ENCODE measurements at places on chromosomes 13 and 19.

GRCh38 chr13:60384911-60385310 lies 12.1 kb upstream of the TDRD3 start:
- DNase-seq: no peak

- no peak for DNase-seq
Observed at GRCh38 chr13:25753976-25754375, 297.8 kb downstream of the SHISA2 start.

DNA sequence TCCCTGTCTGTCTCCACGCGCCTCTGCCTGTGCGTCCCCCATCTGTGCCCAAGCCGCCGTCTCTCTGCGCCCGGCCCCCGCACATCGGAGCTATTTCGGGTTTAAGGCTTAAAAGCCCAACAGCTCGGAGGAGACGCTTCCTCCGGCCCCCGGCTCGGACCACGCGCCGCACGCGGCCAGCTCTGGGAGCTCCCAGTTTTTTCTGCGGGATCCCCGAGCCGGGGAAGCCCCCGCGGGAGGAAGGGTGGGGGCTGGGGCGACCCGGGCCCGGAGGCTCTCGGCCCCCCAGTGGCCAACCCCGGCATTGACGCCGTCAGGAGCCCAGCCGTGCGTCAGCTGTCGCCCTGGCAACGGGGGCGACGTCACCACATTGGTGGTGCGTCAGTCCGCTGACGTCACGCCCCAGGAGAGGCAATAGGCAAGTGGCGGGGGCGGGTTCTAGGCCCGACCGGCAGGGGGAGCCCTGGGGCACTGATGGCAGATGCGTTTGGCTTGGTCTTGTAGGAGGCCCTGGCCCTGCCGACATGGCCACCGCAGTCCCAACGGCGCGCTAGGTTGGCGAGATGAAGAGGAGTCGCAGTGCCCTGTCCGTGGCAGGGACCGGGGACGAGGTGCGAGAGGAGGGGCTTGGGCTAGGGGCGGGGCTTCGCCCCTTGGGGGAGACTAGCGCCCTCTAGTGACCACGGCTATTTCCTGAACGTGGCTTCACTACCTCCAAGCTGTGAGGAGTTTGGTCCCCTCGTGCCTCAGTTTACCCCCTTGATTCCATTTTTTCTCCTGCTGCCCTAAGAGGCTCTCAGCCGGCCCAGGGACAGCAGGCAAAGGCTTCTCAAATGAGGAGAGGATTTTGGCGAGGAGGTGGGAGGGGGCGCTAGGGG lies 3.7 kb upstream of the PDE4A start:
- peak; percentile 82 for DNase-seq

- no peak for DNase-seq
Observed at GRCh38 chr13:30615481-30615865, 2.2 kb upstream of the USPL1 start.

DNA sequence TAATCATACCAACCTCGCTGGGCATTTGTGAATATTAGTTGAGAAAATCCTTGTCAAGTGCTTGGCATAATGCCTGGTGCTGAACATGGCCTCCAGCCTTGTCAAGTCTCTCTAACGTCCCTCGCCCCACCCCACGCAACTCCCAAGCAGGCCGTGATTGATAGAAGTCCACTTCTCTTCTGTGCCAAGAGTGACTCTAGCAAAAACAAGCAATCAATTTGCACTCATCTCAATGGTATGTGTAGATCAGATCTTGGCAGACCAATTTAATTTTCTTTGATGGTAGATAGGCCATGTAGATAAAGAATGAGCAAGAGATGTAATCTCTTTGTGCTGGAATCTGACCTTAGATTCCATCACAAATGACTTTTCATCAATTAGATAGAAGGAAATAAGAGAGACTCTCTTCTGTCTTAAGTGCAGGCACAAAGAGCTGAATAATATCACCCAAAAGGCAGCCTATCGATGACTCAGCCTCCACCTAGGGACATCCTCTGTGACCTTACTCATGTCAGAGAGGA lies 31.0 kb upstream of the KATNAL1 start:
- no peak for DNase-seq

DNA sequence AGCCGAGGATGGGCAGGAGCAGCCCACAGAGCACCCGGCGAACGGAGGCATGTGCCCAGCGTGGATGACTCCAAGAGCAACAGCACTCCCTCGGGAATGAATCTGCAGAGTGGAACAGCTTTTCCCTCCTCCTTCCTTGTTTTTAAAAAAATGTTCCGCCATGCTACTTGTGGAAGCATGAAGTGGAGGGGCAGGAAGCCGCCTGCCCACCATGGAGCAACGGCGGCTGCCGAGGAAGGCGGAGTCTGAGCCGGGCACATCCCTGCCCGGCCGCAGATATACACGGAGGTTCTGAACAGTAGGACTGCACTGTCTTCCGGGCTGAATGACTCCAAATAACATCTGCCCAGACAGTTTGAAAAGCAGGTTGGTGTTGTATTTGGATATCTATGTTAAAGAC lies 65.2 kb downstream of the SOX1 start:
- no peak for DNase-seq

GRCh38 chr13:42878721-42879120 lies 97.3 kb downstream of the FAM216B start:
- DNase-seq: no peak

DNA sequence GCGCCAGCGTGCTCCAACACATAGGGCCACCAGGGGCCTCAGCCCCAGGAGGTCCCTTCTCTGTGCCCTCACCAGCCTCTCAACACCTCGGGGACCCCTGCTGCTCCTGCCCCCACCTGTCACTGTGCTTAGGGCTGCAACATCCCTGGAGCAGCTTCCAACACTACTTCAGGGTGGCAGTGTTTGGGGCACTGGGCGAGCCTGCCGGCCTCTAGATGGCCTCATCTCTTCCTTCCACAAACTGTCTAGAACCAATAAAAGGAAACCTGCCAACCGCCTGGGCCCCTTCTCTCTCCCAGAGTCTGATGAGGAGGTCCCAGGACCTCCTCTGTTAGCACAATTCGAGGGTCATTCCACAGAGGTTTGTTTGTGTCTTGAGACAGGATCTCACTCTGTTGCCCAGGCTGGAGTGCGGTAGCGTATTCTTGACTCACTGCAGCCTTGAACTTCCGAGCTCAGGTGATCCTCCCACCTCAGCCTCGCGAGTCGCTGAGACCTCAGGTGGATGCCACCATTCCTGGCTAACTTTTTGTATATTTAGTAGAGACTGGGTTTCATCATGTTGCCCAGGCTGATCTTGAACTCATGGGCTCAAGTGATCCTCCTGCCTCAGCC lies 10.1 kb upstream of the SHD start:
- no peak for DNase-seq

DNA sequence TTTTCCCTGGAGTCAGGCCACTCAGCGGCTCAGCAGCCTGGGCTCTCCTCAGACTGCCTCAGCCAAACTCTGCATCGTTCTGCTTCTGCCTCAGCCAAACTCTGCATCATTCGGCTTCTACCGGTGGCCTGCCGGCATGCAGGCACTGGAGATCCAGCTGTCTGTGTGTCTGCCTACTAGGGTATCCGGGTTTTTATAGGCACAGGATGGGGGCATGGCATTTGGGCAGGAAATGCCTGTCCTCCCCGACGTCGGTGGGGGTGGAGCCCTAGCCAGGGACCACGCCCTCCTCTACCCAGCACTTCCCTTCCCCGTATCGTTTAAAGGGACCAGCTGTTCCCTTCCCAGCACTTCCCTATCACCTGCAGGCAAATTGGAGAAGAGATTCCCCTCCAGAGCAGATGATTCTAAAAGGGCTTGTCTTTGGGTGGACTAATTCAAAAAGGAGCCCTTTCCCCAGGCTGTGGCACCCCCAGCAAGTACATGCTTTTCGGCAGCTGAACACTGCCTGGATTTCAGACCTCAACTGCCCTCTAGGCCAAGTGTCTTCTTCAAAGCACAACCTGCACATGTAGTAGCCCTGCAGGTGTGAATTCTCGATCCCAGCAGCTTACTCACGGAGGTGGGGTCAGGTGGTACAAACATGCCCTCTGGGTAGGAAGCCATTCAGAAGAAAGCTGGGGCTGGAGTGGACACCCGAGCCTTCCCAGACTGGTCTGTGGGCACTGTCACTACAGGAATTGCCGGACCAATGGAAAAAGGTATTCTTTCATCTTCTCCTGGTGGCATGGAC lies 25.4 kb upstream of the GPR12 start:
- no peak for DNase-seq

DNA sequence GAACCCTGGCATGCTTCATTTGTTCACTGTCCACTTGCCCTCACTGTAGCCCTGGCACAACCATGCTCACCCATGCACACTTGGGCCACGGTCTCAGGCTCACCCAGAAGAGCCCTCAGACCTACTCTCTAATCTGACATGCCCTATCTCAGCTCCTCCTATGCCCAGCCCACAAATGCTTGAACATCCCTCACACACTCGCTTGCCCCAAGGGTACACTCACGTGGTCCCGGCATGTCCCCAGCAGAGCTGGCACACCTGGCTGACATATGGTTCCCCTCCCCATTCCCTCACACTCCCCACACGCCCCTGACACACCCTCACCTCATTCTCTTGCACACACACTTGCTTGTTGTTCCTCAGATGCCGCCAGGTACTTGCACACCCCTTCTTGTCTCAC lies 55.7 kb downstream of the MAP4K1 start:
- no peak for DNase-seq

DNA sequence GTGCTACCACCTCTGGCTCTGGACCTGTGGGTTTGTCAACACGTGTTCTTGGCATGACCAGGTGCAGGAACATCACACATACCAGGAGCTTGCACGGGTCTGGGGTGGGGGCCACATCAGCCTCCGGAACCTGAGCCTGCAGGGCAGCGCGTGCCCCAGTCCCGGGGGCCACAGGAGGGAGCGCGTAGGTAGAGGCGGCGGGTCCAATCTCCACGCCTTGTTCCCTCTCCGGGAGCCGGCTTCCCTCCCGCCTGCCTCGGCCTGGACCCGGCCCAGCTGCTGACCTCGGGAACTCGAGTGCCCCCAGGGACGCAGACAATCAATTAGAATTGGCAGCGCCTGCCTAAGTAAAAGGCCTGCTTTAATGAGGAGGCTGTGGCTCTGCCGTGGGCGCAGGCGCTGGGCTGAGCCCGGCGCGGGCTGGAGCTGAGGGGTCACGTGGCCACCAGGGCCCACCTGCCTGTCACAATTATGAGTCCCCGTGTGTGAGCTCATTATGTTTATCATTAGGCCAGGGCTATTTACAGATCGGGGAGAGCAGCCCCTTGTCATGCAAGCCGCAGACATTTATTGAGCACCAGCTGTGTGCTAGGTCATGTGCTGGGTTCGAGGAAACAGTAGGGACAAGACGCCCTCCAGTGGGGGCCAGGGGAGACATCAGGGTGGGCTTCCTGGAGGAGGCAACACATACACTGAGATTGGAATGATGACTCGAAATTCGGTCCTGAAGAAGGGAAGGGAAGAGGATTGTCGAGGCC lies 32.2 kb upstream of the TNFAIP8L1 start:
- no peak for DNase-seq

- peak; percentile 38 for DNase-seq
Observed at GRCh38 chr13:112740502-112741131, 50.8 kb downstream of the ATP11A start.

- DNase-seq: no peak
Observed at GRCh38 chr19:5953680-5954213, 24.2 kb downstream of the RANBP3 start.

DNA sequence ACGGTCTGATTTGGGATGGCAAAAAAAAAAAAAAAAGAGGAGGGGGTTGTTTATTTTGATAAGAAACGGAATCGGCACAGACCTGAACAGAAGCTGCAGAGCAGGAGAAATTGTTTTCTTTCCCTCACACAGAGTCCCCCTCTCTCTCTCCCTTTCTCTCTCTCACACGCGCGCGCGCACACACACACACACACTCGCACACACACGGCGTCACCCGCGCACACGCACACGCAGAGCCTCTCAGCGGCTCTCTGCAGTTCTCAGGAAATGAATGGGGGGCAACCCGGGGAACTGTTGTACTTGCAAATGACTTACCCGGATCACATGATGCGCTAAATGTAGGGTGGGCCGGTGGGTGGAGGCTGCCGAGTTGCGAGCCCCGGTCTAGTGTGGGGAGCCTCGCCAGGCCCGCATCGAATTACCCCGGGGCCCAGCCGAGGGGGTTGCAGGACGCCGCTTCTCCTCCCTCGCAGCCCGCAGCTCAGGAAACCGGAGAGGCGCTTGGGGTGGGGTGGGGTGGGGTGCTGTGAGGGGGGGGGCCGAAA lies 475 bp downstream of the KLF12 start:
- DNase-seq: no peak

DNA sequence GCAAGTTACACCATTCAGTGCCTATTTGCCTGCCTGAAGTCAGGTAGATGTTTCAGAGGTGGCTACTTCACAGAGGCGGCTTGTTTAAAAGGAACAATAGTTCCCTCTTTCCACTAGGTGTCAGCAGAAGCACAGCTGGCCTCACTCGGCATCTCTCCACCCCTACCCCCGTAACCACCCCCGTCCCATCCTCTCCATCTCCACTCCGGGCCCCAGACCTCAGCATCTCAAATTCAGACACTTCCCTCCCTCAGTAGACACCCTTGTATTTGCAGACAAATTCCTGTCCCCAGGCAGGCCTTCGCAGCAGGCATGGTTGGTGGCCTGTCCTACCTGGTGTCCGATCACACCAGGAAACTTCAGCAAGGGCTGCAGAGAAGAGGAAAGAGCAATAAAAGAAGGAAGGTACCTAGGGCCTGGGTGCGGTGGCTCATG lies 9.1 kb upstream of the DPP9 start:
- peak; percentile 36 for DNase-seq

GRCh38 chr13:80436571-80437169 lies 95.7 kb upstream of the SPRY2 start:
- DNase-seq: no peak

DNA sequence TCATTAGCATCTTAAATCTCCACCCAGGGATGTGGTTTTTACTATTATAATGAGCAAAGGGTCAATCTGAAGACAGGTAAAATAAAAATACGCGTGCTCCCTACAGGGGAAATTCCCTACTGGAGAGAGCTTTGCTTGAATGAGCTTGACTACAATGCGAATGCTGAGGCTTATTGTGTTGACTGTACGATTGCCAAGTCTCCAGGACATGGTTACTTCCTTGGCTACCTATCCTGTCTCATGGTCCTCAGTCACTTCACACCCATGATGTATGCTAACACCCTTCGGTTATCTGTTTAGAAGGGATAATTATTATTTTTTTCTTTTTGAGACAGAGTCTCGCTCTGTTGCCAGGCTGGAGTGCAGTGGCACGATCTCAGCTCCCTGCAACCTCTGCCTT lies 61.7 kb downstream of the ZNF627 start:
- DNase-seq: no peak

DNA sequence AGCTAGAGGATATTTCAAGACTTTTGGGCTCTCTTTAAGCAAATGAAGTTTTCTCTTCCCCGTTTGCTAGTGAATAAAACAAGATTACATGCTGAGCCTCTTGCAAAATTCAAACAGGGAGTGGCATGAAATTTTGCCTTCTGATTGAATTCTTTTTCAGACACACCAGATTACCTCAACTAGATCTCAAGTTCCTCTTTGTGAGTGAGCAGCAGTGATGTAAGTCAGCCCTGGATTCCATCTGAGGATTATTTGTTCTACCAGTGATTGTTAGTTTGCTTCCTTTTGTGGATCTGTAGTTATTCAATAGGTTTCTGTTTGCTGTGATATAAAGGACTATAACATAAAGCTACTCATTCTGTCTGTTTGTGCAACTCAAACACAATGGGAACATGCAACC lies 407.7 kb downstream of the LMO7 start:
- DNase-seq: no peak

Measured in NCI-H460 (cell line).